ENCODE measurements at places on chromosomes 4 and X.

GRCh38 chr4:121873604-121874003 is 3.3 kb upstream of the BBS7 start:
- no peak for DNase-seq

DNA sequence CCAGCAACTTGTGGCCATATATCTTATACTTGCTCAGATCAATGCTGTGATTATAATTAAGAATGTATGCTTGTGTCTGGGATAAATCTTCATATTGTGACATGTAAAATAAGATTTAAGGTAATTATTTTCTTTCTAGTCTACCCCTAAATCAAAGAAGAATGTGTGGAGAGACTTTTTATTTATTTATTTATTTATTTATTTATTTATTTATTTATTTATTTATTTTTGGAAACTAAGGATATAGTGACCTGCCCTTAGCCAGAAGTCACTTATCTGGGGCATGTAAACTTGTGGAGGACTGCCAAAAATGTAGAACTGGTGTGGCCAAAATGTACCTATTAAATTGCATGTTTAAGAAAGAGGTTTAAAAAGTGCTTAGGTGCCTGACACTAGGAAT is 144.3 kb downstream of the BEND2 start:
- DNase-seq, result no peak

- DNase-seq, result no peak
These were observed 937.6 kb upstream of the SLIT2 start for GRCh38 chr4:19314116-19314515.

DNA sequence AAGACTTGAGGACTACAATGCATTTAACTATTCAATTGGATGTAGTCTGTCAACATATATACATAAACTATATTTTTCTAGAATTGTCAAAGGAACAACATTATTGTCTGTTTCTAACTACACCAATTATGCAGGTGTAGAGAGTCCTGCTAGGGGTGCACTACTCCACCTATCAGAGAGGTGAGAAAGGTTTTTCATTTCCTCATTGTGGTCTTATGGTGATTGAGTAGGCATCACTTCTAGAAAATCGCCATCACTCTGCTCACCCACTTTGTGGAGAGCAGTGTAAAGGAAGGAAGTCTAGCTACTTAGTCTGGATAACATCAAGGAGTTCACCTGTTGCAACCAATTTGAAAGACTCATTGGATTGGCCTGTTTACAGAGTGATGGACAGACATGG is 4.4 kb upstream of the ADH1C start:
- DNase-seq, result no peak
